Activated naive CD4-positive, alpha-beta T cell treated with anti-CD3 and anti-CD28 coated beads, Interleukin-2, amount 10 ng/mL, durations not matched to agents 7 days and 5 days (primary cell): ENCODE measurements at places on chromosomes 2 and 18.

DNA sequence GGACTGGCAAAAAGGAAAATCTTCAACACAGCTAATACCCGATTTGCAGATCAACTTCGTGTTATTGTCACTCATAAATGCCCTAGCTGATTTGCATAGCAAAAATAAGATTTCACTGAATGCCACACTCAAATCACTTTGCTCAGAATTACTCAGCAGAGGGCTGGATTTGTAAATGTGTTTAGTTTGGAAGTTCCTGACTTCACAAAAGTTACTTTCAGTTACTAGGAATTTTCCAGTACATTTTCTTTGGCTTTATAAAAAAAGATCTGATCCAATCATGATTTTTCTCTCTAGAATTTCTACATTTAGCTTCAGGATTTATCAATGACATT lies 433.3 kb upstream of the ID2 start:
- DNase-seq = no peak

- DNase-seq = no peak
Observed at GRCh38 chr2:96205888-96206287, 2.7 kb downstream of the STARD7 start.

- no peak for DNase-seq
Observed at GRCh38 chr2:8656160-8656641, 25.7 kb upstream of the ID2 start.

DNA sequence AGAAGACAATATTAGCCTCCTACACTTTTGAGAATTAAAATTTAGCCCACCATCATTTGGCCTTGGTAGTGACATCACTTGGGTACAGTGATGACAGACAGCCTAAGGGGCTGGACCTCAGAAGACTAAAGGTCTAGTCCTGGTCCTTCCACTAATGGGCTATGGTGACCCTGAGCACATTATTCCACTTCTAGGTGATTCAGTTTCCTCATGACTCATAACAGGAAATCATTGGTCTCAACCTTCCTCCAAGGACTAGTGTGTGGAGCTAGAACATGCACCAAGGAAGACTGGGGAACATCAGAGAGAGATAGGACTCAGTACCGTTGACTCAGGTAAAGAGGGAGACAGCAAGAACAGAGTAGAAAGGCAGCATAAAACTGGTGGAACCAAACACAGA lies 64.0 kb downstream of the TFCP2L1 start:
- no peak for DNase-seq

- DNase-seq = no peak
Observed at GRCh38 chr2:205837663-205838062, 155.4 kb downstream of the NRP2 start.

DNA sequence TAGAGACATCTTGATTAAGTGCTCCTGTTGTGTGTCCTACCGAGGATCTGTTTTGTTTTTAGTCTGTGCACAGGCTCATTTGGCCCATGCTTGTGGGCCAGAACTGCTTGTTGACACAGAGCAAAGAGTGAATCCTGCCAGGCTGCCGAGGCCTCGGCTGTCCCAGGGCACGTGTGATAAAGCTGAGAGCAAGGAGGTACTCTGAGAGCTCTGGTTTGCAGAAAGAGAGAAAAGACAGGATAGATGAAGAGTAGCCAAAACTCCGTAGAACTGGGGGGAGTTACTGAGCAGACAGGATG lies 175.1 kb downstream of the FAM210A start:
- DNase-seq = no peak

DNA sequence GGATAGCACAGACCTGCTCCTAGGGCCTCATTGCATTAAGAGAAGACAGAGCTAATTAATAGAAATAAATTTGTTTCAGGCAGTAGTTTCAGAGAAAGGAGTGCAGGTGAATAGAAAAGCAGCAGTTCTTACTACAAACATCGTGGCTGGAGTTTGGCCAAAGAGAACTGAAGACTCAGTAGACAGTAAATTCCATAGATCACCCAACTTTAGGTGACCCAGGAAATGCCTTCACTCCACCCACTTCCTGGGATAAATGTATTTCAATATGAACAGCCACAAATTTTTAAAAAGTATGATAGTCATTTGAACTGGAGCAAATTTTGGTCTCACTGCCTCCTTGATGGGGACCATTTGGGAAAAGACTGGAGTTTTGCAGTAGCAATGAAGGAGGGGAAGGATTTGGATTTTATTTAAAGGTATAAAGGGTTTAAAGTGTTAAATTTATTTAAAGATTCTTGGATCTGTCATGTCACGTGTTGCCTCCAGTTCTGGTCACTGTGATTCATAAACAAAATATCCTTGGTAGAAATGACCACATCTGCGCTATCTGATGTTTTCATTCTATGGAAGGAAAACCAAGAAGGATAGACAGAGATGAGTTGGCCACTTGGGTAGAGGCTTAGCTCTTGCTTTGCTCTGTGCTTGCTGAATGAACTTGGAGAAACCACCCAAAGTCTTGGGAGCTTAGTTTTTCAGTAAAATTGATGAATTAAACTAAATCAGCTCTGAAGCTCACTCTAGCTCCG lies 390.2 kb downstream of the THSD7B start:
- no peak for DNase-seq

DNA sequence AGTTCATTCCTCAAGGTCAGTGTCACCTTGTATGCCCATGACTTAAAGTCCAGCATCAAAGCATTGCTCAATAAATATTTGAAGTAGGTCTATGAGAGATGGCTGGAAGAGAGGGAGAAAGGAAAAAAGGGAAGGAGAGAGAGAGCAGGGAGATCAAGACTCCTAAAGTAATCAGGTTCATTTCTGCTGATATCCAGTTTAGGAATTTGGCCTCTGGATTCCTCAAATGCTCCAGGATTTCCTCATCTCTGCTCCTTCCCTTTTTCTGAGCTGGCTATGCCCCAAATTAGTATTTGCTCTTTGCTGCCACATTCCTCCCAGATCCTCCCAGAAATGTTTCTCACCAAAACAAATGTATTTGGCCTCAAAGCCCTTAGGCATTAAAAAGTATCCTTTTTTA lies 739.4 kb upstream of the CHAC2 start:
- no peak for DNase-seq

- peak; percentile 69 for DNase-seq
Observed at GRCh38 chr2:203782262-203782976, 76.0 kb downstream of the CD28 start.

DNA sequence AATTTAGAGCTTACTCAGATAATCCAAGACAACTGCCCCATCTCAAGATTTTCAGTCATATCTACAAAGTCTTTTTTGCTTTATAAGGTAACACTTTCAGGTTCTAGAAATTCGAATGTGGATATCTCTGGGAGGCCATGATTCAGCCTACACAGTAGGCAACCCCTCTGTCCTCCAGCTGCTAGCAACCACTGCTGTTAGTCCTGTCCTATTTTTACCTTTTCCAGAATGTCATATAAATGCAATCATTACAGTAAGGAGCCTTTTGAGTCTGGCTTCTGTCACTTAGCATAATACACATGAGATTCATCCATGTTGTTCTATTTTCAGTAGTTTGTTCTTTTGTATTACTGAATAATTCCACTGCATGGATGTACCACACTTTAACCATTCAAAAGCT lies 28.5 kb upstream of the MARCHF7 start:
- no peak for DNase-seq

DNA sequence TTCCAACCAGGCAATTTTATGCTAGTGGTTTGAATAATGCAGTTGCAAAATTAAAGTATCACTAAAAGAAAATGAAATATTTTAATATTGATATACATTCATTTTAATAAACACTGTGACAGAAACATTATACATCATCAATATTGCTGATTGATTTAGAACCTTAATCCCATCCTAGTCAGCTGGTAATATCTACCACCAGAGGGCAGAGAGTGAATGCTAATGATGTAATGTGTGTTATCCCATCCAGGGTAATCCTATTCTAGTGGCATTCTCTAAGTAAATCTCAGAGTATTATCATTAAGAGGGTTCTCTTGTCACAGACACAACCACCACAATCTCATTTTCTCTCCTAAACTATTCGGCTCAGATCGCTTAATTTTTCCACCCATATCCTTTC lies 477.4 kb downstream of the CPS1 start:
- no peak for DNase-seq

GRCh38 chr2:175371378-175371777 lies 189.9 kb upstream of the ATP5MC3 start:
- DNase-seq = no peak

- peak; percentile 58 for DNase-seq
Observed at GRCh38 chr2:151638191-151638933, 95.9 kb downstream of the NEB start.

GRCh38 chr18:78920456-78921138 lies 59.0 kb upstream of the SALL3 start:
- no peak for DNase-seq

DNA sequence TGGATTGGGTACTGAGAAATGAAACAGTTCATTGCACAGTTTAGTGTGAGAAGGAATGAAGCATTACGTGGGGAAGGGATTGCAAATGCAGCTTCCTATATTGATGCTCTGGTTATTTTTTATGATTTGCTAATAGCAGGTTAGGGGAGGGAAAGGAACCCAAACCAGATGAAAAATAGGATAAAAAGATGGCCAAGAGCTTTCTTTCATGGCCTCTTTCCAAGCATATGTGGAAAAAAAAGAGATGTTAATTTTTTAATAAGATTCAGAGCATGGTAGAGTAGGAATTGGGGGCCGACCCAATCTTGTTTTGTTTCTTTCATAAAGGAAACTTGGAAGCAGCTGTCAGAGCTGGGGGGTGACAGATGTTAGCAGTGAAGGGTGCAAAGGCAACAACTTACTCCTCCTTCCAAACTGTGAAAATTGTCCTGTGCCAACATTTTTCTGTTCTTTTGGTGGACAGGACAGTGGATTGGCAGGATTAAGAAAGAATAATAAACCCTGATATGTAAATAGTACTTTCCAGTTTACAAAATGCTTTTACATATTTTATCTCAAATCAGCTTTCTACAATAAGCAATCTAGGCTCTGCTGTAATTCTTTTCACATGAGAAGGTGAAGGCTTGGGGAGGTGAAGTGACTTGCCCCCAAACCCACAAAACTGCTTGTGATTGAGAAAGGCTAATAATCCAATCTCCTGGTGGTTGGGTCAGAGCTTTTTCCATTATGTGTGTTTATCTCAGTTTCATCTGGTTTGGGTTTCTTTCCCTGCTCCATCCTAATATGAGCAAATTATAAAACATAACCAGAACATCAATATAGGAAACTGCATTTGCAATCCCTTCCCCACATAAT lies 270.1 kb downstream of the ETAA1 start:
- no peak for DNase-seq

- no peak for DNase-seq
Observed at GRCh38 chr2:121210691-121211090, 74.3 kb downstream of the TFCP2L1 start.

GRCh38 chr18:35889677-35890076 lies 82.8 kb upstream of the RMP24 start:
- no peak for DNase-seq

DNA sequence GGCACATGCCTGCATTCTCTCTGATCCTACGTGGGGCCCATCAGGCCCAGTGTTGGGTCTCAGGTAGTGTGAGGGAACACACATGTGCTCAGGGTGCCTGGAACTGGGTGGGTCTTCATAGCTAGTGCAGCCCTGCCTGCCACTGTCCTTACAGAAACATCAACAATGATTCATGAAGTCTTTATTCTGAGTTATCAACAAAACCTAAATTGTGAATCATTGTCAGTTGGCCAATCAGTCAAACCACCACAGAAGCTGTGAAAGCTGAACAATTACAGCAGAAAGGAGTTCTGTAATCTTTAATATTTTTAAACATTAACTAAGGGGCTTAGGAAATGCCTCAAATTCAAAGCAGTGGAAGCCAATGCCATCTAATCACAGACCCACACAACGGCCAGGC lies 82.8 kb upstream of the ZNF521 start:
- DNase-seq = no peak

- no peak for DNase-seq
Observed at GRCh38 chr2:136122661-136123060, 4.7 kb upstream of the CXCR4 start.
